ENCODE measurements at places on chromosomes 4 and X.

GRCh38 chr4:86557526-86557925 lies 36.6 kb upstream of the PTPN13 start:
- DNase-seq: no peak

GRCh38 chr4:174010547-174010946 lies 272.9 kb downstream of the FBXO8 start:
- no peak for DNase-seq

GRCh38 chr4:57137261-57137660 lies 27.1 kb upstream of the IGFBP7 start:
- no peak for DNase-seq

DNA sequence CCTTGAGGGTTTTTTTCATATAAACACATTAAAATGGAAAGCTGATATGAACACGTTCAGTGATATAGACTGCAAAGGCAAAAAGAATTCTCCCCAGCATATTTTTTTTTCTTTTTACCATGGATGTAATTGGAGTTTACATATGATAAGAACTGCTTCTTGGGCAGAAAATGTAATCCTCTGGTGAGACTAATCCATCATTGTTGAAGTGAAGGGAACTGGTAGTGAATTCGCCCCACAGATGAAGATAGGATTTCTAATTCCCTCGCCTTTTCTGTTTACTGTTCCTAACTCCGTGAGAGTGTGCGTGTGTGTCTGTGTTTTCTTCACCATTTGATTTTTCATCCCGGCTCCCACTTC lies 88.9 kb downstream of the GPR143 start:
- no peak for DNase-seq

DNA sequence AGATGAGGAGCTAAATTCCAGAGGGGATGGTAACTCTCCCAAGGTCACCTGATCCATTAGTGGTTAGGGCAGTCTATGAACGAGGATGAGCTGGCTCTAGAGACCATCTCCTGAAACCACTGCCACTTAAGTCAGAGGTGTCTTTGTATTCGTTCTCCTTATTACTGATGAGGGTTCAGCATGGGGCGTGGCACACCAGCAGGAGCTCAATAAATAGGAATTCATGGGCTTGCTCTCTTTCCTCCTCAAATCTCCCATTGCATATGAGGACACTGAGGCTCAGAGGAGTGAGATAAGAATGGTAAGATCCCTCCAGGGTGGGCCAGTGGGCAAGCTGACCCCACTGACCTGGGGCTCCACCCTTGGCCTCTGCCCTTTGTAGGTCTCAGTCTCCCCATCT lies 1.7 kb upstream of the GATA1 start:
- DNase-seq: peak; percentile 5

- no peak for DNase-seq
Observed at GRCh38 chrX:11064851-11065600, 46.1 kb upstream of the HCCS start.

DNA sequence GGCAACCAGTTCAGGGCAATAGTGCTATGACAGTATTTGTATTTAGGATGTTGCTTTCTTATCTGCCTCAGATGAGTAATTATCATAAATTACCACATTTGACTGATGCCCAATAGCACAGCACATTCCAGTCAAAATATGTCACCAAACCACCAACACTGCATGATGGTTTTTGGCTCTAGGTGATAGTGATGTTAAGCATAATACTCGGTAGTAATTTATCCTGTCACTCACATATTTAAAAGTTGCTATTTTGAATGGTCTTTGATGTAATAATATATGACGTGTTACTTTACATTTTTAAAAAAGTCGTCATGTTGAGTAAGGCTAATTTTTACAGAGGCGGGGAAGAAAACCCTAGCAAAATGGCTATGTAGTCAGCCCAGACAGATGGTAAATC lies 42.5 kb downstream of the UNC5C start:
- no peak for DNase-seq

GRCh38 chrX:15564981-15565579 lies 35.7 kb downstream of the ACE2 start:
- no peak for DNase-seq

DNA sequence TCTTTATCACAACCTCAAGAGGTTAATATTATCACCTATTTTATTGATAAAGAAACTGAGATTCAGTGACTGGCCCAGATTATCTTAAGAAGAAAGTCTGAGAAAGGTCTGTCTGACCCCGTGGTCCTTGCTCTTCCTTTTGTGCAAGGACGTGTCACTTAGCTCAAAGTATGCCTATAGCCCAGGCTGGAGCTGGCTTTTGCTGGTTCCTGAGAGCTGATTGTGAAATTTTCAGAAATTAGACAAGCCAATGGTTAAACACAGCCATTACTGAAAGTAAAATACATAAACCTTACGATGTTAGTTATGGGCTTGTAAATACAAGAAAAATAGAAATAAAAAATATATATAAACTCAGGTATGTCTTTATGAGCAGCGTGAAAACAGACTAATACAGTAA lies 70.1 kb downstream of the CHRNA9 start:
- no peak for DNase-seq
